ENCODE measurements at places on chromosomes 2 and 18.

DNA sequence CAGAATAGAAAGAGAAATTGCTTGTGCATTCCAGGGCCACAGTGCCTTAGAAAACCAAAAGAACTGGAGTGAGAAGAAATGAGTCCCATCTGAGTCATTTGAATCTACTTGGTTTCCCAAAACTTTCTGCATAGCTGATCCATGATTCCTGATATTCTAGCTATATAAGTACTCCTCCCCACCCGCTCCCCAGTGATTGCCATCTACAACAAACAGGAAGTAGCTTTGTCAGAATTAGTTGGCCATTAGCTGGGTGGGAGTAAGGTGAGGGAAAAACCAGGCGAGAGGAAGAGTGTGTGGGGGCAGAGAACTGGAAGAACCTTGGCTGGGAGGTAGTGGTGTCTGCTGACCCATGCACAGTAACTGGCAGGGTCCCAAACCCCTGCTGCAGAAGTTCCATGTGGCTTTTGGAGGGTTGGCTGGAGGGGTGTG, 122.1 kb downstream of the ACAA2 start:
- peak; percentile 82 for DNase-seq

DNA sequence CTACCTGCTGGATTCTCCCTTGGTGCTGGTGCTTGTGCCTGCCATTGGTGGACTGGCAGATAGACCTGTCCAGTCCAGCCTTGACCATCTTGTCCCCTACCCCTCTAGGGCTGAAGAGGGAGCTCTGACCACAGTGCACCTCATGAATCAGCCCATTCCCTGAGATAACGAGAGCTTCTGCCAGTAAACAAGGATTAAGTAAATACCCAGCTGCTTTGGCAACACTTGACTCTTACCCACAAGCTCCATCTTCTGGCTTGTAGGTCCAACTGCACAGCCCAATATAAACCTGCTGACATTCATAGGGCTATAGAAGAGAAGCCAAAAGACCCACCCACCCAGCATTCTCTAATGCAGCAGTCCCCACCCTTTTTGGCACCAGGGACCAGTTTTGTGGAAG, 186.4 kb downstream of the PIK3C3 start:
- DNase-seq: no peak

DNA sequence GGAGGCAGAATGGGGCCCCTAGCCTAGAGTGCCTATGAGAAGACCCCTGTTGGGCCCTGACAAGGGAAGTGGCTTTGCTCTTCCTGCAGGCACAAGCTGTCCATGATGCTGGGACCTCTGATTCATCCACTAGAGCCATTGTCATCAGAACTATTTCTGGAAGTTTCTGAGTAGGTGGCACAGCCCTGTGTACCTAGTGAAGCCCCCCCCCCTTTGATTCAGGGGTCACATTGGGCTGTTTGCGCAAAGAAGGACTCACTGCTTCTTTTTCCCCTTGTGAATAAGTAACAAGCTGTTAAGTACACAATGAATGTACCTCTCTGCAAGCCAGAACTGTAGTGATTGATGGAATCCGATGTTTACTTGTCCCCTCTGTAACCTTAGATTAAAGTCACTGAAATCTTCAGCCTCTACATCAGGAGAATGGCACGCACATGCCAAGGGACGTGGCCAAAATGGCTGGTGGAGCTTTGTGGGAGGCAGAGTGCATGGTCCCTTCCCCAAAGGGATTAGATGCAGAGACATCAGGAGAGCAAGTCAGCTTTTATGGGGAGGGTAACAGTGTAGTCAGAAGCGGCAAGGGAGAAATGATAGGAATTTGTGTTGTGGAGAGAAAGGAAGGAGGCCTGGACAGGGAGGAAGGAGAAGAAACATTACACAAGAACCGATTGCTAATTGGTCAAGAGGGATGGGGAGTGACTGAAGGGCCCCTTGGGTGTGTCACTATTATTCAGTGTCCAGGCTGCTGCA, 267.6 kb upstream of the RAB12 start:
- DNase-seq: peak; percentile 68

- no peak for DNase-seq
Observed at GRCh38 chr18:44779753-44780292, 99.1 kb downstream of the SETBP1 start.

DNA sequence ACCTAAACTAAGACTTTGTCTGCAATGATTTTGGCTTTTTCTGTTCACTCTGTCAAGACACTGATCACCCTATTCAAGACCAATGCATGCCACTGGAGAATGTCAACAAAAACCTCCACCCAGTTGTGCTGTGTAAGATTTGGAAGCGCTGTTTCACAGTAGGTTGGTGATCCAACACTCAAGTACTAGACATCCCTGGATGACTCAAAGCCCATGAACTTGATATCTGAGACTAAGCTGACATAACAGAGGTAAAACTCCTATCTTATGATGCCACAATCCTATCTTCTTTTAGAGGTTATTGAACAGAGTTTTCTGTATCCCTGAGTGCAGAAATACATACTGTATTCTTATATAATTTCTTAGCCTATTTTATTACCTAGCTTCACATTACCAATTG, 251.3 kb upstream of the ETAA1 start:
- no peak for DNase-seq

- DNase-seq: no peak
Observed at GRCh38 chr18:76725445-76725844, 96.9 kb upstream of the ZNF236 start.

DNA sequence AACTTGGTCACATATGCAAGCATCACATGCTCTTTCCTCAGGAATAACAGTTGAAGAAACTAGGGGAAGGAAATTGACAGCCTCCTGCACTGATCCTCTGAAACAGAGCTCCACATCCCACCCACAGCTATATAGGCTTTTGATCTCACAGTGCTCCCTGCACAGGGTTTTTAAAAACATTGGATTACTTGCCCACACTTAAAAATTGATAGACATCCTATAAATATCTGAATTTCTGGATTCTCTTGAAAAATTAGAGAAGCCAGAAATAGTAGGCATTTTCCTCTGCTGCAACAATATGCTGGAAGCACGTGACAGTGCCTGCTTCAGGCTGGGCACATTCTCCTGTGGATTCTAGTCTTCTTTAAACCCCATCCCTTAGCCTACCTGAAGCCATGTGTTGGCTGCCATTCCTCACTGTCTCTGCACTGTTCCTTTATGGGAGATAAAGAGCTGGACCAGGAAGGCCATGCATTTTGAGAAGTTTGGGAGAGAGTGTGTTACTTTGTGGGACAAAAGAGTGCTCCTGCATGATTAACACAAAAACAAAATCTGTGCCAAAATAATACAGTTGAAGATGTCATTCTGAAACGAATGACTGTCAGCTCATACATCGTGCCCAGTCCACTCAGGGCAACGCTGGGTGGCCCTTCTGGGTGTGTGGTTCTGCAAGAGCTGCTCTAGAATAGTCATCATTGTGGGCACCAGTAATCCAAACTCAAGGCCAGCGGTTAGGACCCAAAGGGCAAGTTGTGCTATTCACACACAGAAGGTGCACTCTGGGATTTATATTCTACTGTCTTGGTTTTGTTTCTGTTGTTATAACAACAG, 59.8 kb downstream of the GYPC start:
- DNase-seq: no peak

GRCh38 chr2:133286326-133286922, 281.8 kb downstream of the NCKAP5 start:
- DNase-seq: no peak

DNA sequence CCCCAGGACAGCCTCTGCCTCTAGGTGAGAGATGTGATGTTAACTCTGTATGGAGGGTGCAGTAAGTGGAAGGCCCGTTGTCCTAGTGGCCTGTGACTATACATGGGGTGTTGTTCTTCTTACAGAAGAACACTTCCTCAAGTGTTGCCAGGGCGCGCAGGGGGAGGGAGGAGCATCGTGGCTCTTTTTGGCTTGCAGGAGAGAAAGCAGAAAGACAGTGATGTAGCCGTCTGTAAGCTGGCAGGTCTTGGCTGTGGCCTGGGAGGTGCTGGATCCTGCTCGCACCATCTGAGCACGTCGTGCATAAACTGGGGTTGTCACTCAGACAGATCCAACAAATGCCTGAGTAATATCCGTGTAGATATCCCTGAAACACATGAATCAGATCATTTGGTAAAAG, 44.3 kb downstream of the ZNF236 start:
- DNase-seq: peak; percentile 42

GRCh38 chr2:203279288-203279687, 40.5 kb downstream of the CYP20A1 start:
- DNase-seq: no peak

- DNase-seq: no peak
Observed at GRCh38 chr18:61957801-61958516, 65.2 kb upstream of the RNF152 start.

DNA sequence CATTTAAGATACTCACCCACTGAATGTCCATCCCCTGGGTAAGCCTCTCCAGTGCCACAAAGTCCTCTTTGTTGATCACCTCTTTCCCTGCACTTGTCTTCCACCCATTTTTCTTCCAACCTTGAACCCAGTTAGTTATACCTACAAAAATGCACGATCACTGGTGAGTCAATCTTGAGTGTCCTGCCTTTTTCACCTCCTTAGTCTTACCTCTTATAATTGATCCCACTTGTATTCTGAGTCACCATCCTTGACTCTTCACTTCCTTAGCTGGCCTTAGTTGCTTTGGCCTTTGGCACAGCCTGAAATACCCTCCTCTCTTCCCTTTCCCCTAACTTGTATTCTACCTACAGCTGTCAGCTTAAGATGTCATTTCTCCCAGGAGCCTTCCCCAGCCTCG, 10.2 kb downstream of the RNASEH1 start:
- DNase-seq: no peak

DNA sequence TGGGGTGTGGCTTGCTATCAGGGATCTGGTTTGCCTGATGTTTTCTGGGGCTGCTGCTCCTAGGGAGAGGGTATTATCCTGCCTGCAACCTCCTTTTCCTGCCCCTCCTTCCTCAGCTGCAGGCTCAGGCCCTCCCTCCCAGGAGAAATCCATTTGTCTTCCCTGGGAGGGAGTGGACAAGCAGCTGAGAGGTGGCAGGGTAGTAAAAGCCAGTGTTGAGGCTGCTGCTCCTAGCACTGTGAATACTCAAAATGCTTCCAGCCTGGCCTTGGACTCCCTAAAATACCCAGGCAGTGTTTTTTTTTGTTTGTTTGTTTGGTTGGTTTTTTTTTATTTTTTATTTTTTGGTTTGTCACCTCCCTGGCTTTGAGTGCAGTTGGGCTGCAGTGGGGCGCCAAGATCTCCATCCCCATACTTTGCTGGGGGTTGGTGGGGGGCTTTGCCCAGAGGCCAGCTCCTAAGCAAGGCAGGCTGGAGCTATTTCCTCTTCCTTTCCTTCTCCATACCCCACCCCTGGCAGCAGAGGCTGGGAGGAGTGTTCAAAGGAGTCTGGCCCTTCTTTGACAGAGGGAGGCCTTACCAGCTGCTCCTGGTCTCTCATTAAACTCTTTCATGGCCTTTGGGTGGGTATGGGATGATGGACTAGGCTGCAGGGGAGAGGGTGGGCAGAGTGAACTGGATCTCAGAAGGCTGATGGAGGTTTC, 13.6 kb downstream of the HOXD3 start:
- no peak for DNase-seq

GRCh38 chr2:110904779-110905148, 172.4 kb downstream of the ACOXL start:
- no peak for DNase-seq

- no peak for DNase-seq
Observed at GRCh38 chr2:188170356-188170755, 121.3 kb upstream of the GULP1 start.

GRCh38 chr2:70746094-70746974, 21.7 kb downstream of the ADD2 start:
- DNase-seq: no peak

GRCh38 chr2:102010902-102011301, 19.1 kb downstream of the IL1R2 start:
- no peak for DNase-seq

- DNase-seq: no peak
Observed at GRCh38 chr2:233818639-233819621, 35.4 kb downstream of the HJURP start.

GRCh38 chr2:65388596-65389390, 43.6 kb downstream of the SPRED2 start:
- DNase-seq: no peak

- no peak for DNase-seq
Observed at GRCh38 chr2:151916632-151917031, 88.4 kb upstream of the ARL5A start.

- DNase-seq: no peak
Observed at GRCh38 chr2:145591109-145591809, 1071.3 kb upstream of the ZEB2 start.

DNA sequence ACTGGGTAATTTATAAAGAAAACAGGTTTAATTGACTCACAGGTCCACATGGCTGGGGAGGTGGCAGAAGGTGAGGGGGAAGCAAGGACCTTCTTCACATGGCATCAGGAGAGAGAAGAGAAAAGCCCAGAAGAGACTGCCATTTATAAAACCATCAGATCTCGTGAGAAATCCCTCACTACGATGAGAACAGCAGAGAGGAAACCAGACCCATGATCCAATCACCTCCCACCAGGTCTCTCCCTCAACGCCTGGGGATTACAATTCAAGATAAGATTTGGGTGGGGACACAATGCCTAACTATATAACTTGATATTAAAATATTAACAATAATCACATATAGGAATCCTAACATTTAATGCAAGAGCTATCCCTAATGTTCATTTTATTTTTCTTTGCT, 31.8 kb downstream of the MEMO1 start:
- no peak for DNase-seq

DNA sequence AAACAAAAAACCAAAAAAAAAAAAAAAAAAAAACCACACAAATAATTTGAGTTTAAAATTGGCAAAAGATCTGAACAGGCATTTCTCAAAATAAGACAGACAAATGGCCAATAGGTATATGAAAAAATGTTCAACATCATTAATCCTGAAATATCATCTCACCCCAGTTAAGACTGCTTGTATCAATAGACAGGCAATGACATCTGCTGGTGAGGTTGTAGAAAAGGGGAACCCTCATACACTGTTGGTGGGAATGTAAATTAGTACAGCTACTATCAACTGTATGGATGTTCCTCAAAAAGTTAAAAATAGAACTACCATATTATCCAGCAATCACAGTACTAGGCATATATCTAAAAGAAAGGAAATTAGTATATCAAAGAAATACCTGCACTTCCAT, 523.1 kb downstream of the XIRP2 start:
- DNase-seq: no peak

- DNase-seq: no peak
Observed at GRCh38 chr2:47964277-47964676, 58.0 kb upstream of the FBXO11 start.

- no peak for DNase-seq
Observed at GRCh38 chr2:212905640-212906201, 245.7 kb downstream of the IKZF2 start.

DNA sequence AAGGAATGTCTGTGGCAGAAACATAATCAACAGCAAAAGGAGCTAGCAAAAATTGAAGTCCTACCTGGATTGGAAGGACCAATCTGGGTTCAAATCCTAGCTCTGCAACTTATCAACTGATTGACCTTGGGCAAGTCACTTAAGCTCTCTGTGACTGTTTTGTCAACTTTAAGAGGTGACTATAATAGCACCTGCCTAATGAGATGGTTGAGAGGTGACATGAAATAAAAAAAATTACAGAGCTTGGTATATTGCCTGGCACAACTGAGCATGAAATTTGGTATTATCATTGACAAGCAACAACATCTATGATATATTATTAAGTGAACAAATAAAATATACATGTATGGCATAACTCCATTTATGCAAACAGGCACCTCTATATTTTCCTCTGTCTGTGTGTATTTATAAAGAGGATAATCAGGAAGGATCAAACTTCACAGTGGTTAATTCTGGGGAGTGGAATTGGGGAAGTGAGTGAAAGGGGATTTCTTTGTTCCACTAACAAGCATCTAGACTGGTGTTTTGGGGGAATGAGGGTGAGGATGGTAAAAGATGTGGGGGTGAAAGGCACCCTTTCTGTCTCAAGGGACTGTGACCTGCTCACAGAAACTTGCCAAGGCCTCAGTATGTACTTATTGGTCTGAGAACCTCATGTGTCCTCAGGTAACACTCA, 132.8 kb upstream of the SERTAD2 start:
- DNase-seq: no peak
